BE2C (cell line): ENCODE measurements at places on chromosomes 5 and 9.

DNA sequence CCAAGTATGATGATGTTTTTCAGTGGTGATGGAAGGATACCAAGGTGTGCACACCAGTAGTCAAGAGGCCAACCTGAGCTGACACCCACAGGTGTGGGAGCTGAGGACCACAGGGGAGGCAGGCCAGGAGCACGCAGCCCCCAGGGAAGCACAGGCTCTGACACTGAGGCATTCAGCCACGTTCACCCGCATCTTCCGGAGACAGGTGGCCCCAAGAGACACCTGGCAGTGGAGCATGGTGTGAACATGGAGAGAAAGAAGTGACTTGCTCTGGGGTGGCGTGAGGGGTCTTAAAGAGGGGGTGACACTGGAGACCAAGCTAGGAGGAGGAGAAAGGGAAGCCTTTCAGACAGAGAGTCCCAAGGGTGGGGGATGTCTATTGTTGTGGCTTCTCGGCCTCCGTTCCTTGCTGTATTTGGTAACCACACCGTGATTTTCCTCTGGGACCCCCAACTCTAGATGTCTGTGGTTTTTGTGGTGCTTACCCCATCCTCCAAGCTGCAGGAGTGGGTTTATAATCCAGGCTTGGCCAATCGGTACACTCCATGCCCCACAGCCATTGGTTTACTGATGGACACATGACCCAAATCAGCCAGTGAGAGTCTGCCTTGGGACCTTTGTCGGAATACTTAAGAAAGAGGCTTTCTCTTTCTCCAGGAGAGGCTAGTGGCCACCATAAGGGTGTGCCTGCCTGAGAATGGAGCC is 84.6 kb downstream of the HRH2 start:
- DNase-seq: no peak

DNA sequence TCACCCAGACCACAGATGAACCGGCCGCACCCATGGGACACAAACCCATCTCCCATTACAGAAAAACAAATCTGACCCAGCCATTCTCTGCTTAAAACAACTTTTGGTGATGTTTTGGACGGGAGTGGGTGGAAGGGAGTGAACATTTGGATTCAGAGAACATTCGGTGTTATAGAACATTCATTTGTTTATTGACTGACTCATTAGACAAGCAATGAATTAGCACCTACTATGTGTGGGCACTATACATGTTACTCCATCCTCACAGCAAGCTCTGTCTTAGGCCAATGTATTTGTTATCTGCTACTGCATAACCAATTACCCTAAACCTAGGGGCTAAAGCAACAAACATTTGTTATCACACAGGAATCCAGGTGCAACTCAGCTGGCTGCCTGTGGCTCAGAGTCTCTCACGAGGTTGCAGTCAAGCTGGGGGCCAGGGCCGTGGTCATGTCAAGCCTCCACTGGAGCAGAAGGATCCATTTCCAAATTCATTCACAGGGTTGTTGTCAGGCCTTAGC is 5.1 kb upstream of the ERGIC1 start:
- DNase-seq: no peak

- no peak for DNase-seq
Measured at GRCh38 chr9:68625559-68625958, 79.5 kb upstream of the PIP5K1B start.

DNA sequence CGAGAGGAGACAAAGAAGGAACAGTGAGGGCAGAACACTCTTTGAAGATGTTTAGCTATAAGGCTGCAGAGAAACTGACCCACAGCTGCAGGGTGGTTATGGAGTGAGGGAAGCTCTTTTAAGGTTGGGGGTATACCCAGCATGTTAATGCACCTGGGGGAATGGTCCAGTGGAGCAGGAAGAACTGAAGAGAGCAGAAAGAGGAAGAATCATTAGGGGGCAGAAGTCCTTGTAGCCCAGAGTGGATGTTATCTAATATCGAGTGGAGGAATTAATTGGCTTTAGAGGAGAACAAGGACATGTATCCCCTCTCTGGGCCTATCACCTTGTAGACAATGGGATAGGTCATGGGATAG is 7.7 kb downstream of the IL4 start:
- DNase-seq: no peak

DNA sequence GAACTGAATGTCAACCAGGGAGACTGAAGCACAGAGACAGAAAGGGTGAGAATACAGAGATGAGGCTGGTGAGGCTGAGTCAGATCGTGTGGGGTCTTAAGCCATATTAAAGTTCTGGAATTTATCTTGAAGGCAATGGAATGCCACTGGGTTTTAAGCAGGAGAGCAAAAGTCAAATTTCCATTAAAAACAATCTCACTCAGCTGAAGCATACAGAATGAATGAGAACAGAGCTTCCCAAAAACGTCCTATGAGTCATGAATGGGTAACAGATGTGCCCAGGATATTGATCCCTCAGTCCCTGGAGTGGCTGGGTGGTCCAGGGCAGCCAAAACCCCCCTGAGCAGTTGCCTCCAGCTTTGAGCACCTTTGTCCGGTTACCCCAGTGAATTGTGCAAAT is 44.9 kb downstream of the PFDN1 start:
- no peak for DNase-seq

DNA sequence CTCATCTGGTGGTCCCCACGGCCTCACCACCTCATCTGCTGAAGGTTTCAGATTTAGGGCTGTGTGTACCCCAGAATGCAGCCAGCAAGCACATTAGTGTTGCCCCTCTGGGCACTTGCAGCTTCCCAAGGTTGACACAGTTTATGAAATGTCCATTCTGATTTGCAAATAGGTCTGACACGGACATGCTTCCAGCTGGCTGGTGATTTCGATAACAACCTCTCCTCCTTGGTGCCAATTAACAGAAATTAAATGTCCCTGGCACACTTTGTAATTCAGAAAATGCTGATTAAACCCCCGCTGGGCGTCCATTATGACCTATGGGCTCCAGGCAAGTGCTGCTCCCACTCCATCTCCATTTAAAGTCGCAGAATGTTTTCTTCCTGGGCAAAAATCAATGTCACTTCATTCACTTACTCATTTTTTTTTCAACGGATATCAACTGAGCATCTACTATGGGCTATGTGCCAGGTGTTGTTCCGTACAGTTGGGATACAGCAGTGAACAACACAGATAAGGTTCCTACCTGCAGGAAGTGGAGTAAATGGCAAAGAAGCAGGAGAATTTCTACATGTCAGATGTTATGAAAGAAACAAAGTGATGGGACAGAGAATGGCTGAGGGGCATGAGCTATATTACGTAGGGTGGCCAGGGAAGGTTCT is 32.0 kb downstream of the PLAC8L1 start:
- no peak for DNase-seq

DNA sequence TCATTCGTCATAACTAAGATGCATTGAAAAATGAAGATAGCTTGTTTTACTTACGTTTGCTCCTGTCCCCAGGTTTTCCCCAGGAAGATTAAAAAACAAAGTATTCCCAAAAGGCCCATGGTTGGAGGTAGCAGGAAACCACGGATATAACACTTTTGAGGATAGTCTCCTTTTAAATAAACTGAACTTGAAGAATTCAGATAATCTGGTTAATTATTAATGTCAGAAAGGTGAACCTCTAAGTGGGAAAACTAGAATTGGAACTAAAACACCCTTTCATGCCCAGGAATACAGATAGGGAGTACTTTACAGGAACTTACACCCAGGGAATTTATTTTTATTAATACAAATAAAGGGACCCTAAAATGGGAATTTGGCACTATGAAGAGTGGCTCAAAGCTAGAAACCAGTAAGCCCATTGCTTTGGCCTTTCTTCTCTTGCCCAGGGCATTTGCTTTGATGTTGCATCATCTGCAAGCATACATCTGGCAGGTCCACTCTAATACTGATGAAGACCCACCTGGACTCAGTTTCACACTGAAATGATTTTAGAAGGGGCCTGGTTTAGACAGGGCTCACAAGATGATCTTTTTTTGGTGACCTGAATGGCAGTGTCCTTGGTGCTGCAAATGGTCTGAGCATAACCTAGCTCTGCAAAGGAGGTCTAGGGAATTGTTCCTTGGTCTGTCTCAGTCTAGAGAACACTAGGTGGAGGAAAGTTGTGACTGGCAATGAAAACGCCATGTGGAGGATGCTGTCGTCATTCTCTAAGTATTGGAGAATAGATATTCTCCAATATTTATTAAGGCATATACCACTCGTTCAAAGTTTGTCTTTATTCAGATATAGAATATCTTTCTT is at the start of gene C5:
C5 (minus strand) TSS at position 148 of the 861 bp plus-strand sequence; CDS start at position 119, 29 bp downstream.
- no peak for DNase-seq

- no peak for DNase-seq
Measured at GRCh38 chr9:86042199-86042978, 57.0 kb downstream of the GOLM1 start.

GRCh38 chr9:133340256-133340655 is 4.3 kb upstream of the SURF6 start:
- no peak for DNase-seq

- no peak for DNase-seq
Measured at GRCh38 chr5:78795757-78796156, 147.2 kb upstream of the LHFPL2 start.

- peak; percentile 65 for DNase-seq
Measured at GRCh38 chr9:76987594-76988200, 31.8 kb upstream of the FOXB2 start.

DNA sequence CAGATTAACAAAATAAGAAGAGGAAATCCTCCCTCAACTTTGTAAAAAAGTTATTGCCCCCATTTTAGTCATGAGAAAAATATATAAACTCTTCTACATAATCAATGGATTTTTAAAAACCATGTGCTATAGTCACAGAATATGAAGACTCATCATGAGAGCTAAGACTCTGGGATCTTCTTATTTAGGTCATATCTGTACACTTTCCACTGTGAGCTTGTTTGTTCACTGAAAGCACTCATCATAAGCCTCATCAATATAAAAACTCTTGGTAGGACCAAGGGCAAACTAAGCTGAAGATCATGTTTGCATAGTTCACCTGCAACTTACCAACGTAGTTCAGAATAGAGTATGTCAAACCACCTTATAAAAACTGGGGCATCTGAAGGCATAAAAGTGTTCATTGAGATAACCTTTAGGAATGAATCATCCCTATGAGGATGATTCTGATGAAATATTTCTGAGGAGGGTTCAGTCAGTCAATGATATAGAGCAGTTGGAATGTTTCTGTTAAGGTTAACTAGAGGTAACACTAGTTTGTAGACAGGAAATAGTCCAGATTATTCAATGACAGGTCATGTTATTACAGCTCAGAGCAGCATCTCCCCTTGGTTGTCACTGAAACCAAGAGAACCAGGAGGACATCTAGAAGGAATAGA is 289.9 kb upstream of the SMC2 start:
- DNase-seq: no peak

DNA sequence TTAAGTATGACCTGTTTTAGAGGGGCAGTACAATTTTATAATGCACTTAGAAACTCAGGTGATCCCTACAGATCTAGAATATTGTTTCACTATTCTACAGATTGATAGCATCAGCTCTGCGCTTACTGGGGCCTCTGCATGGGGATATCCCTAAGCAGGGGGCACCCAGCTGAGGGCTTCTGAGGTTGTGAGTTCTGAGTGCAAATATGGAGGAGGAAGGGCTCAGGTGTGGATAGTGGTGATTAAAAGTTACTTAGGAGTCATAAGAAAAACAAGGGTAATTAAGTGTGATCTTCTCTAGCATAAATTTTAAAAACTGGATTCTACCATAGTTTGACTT is 274.4 kb downstream of the EFNA5 start:
- no peak for DNase-seq

DNA sequence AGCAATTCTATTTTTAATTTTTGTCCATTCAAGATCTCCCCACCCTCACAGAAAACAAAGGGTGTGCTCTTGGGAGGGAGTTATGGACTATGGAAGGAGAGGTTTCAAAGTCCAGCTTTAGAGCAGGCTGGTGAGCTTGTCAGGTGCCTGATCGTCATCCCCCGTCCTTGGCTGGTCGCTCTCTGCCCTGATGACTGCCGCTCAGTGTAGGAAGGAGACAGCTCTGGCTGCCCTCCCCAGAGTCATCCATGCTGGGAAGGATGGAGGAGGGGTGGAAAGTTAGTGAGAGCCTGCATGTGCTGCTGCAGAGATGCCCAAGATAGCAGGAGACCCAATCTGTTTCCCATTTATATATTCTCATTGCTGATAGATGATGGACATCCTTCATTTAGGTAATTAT is 96.6 kb downstream of the NLN start:
- DNase-seq: no peak

- no peak for DNase-seq
Measured at GRCh38 chr9:114953959-114954358, 23.6 kb upstream of the TNFSF8 start.
